ENCODE measurements at places on chromosomes 6 and 20. TPM values are rescaled to one million over a fixed set of nuclear protein-coding genes. Genes with fewer than 3 reads are reported as not detected.
A peak's percentile ranks its signal among the peaks of the same experiment; 100 is the strongest.

ENPP1 gene
- total RNA-seq, result 13.4 TPM

CRISP3 gene
- total RNA-seq, result 1.1 TPM

HLA-DQB1 gene
- total RNA-seq, result 25.5 TPM

CST9L gene
- not detected for total RNA-seq

PSORS1C1 gene
- 0.62 TPM for total RNA-seq

RIPPLY2 gene
- 0.80 TPM for total RNA-seq

SFTA2 gene
- total RNA-seq, result 0.76 TPM

ULBP3 gene
- total RNA-seq, result 2.9 TPM

RFX6 gene
- not detected for total RNA-seq

ASF1A gene
- total RNA-seq, result 15.9 TPM

BFSP1 gene
- total RNA-seq, result 0.98 TPM

EYA4 gene
- 5.3 TPM for total RNA-seq

PPP1R18 gene
- total RNA-seq, result 93.0 TPM

GHRH gene
- not detected for total RNA-seq

DNMT3B gene
- total RNA-seq, result 2.1 TPM

DNA sequence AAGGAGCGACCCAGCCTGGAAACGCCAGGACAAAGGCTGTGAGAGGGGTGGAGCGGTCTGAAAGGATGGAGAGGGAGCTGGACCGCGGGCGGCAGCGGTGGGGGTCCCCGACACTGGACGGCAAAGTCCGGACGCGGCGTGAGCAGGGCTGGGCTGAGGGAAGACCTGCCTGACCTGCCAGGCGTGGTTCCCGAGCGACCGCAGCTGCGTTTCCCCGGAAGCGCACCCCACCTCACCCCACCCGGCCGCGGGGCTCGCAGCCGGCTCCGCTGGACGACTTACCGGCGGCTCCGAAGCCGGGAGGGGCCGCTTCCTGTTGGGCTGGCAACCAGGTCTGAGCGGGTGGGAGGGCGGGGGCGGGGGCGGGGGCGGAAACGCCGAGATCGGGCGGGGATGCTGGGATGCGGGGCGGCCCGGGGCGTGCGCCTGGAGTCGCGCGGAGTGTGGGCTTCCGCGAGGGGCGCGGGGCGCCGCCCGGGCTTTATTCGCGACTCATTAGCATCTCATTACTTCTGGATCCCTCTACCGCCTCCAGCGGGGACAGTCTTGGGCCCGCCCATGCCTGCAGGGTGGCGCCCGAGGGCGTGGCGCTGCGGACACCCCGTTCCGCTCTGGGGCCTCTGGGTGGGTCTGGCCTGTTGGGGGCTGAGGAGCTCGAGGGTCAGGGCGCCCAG, at the start of gene MICAL1:
Gene MICAL1 (minus strand): TSS at position 336 of the 674 bp plus-strand sequence. CDS start 1,576 bp downstream, outside the sequence.
- peak; percentile 85 for DNase-seq

- no peak for DNase-seq
Measured at GRCh38 chr6:3791526-3792203, 40.2 kb upstream of the PXDC1 start.

GRCh38 chr6:34223956-34224940, 12.4 kb upstream of the HMGA1 start:
- peak; percentile 96 for DNase-seq

GRCh38 chr20:50259705-50260478, 69.3 kb downstream of the CEBPB start:
- DNase-seq, result no peak

DNA sequence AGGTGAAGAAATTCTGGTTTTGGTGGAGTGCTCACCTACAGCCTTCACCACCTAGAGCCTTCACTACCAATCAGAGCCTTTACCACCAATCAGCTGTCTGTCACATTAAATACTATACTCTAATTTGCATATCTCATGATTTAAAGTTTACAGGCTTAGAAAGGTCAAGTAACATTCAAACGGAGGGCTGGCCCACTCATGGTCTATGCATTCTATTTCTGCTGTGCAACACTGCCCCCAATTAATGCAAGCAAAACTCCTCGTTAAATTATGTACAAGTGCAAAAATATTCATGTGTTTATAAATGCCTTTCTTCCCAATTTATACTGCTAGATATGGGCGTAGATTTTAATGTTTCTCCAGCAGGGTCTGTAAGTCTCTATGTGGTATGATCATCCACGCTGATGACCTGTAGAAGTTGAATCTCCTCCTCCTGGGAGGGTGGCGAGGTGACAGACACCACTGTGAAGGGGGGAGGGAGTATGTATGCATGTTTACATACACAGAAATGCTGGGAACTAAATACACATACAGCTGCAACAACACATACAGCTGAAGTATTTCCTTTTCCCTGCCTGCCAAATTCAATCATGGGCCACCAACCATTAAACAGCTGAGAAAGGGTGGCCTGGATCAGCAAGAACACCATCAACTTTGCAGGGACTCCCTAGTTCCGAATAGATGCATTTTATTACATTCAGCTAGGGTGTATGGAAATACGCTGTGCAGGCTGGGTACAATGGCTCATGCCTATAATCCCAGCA, 13.1 kb downstream of the RRAGD start:
- DNase-seq, result no peak

GRCh38 chr6:24053057-24053456, 73.0 kb upstream of the NRSN1 start:
- DNase-seq, result no peak

DNA sequence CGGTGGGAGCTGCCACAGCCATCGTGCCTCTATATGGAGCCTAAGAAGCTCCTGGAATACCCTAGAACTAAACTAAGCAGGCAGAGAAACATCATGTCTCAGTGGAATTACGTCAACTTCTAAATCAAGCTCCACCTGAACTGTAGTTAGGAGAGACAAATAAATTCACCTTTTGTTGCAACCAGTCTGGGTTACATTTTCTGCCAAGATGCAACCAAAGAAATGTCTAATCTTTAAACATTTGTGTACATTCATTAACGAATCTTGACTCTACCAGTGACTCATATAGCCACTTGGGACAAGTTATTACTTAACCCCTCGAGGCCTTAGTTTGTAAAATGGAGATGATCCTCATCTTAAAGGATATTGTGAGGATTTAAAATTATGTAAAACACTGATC, 8.9 kb downstream of the PTPRK start:
- DNase-seq, result no peak

DNA sequence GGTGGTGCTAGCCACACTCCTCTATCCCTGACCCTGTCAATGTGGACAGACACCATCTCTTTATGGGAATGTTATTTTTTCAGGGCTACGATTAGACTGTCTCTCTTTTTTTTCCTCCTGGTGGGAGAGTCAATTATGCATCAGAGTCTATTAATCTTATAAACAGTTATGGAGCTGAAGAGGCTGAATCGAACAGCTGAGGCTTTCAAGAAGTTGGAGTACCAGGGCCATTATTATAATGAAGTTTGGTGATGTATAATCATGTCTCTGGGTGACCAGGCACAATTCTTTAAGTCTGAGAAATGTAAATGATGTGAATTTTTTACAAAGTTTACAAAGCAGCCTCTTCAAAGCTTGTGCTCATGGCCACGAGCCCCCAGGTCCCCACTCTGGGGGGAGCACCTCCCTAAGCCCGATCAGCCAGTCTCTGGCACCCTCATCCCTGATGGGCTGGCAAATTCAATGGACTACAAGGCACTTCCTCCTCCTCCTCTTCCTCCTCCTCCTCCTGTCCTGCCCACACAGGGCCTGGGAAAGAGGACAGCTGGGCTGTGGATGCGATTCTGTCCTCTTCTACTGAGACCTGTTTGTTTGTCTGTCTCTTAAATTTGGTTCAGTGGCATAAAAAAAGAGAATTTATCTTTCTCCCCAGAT, 43.9 kb upstream of the QKI start:
- DNase-seq, result no peak

GRCh38 chr6:29702519-29703103, 20.6 kb upstream of the HLA-F start:
- no peak for DNase-seq

- DNase-seq, result no peak
Measured at GRCh38 chr6:51339728-51340127, 521.1 kb downstream of the TFAP2B start.

DNA sequence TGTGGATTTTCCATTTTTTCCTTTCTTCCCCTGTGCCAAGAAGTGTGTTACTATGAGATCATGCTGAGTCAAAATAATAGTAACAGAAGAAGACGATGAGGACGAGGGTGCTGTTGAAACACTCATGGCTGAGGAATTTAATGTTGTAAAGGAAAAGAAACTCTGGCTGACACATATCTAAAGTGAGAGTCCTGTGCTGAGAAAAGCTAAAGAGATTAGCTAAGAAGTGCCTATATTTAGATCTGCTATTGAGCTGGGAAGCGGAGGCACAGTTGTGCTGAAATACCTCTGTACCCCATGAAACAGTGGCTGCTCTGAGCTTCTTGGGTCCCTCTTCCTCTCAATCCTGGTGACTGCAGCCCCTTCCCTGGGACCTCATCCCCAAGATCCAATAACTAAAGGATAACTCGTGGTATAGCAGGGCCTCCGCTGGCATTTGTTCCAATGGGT, 1.1 kb upstream of the SYTL3 start:
- peak; percentile 17 for DNase-seq

- DNase-seq, result peak; percentile 64
Measured at GRCh38 chr6:89411145-89412070, 665 bp downstream of the RRAGD start.

DNA sequence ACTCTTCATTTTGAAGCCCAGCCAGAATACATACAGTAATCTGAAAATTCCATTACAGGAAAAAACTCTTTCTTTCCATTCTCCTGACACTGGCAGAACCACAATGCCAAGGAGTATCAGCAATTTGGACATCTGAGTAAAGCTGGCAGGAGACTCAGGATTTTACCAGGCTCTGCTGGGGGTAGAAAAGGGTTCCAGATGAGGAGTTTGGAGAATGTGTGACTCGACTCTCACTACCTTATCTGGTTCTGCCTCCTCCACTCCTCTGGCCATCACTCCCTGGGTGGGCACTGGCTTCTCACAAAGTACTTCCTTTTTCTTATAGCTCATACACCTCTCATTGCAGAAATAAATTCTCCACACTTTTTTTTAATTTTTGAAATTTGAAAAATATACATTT, 10.6 kb upstream of the WFDC8 start:
- DNase-seq, result no peak

DNA sequence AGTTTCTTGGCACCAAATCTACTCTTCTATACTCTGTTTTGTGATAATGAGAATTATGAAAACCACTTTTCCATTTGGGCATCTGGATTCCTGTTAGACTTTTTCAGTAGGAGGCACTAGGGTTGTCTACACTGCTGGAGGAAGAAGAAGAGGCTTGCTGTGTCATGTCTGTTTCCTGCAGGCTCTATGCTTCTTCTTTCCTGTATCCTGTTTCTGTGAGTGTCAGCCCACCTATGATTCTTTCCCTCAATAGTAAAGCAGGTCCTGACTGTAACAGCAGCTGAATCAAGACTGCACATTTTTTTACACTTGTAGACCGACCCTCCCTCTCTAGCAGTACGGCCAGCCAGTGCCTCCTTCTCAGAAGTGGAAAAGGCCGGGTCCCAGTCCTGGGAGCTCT, 603.9 kb downstream of the HDGFL1 start:
- no peak for DNase-seq

- no peak for DNase-seq
Measured at GRCh38 chr6:49939993-49940498, 23.9 kb downstream of the DEFB114 start.

GRCh38 chr6:46989398-46989797, 52.7 kb downstream of the ADGRF1 start:
- no peak for DNase-seq

DNA sequence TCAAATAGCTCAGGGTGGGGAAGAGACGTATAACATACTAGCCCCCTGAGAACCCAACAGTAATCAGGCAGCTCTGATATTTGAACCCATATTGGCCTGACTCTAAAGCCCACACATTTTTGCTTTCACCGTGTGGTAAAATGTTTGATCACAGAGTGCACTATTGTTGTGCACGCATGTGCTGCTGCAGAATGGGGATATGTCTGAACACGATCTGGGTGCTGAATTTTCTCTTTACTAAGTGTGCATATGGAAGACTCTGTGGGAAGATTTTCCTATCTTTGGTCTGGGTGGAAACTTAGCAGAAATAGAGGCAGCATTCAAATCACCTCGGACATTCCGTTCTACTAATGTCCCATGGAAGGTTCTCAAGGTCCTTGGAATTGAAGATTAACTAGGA, 800.1 kb downstream of the TFAP2A start:
- DNase-seq, result no peak

GRCh38 chr20:61333484-61334108, 81.5 kb downstream of the CDH4 start:
- DNase-seq, result no peak

DNA sequence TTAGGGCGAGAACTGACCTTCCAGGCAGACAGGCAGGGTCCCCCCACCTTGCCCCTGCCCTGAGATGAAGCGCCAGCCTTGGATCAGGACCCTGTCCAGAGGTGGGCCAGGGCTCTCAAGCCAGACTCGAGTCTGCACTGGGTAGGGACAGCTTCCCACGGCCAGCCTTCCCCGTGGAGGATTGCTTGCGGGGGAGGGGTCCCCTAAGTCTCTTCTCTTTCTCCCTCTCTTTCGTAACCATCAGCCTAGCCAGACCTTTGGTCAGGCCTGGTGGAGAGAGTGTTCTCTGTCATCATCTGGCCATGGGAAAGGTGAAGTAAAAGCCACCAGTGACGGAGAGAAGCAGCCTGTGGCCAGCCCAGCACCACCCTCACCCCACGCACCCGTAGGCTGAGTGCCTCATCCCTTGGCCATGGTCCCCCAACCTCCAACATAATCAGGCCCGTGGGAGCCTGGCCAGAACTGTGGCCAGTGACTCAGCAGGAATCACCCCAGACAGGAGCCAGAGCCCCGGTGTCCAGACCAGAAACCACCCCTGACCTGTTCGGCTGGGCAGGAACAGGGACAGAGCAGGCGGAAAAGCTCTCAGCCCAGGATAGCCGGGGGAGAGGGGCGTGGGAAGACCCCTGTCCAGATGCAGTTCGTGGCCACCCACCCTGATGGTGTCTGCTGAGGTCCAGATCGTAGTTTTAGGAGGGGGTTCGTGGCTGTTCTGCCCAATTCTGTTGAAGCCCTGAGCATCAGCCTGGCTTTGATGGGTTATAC, 47.1 kb downstream of the SNAI1 start:
- peak; percentile 78 for DNase-seq

- no peak for DNase-seq
Measured at GRCh38 chr6:7720346-7720745, 5.6 kb upstream of the BMP6 start.

GRCh38 chr6:134849920-134850447, 99.9 kb downstream of the ALDH8A1 start:
- no peak for DNase-seq

GRCh38 chr6:170453586-170454511, 99.3 kb downstream of the PSMB1 start:
- DNase-seq, result no peak

DNA sequence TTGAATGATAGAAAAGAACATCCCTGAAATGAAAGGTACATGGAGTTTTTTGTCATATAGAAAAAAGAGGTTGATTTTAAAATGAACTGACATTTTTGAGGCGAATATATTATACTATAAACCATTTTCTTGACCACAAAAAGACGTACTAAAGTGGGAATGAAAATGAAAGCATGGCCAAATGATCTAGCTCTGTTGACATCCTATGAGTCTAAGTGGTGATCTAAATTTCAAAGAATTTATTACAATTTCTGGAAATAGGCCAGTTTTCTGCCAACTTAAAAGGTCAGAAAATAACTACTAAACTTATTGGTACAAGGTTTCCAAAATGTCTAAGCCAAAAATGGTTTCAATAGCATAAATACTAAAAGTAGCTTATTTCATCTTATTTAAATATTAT, 536.8 kb downstream of the EYS start:
- no peak for DNase-seq
